AG09319 (cell line): ENCODE measurements at places on chromosomes 13 and 19.

- no peak for DNase-seq
Observed at GRCh38 chr13:35225582-35225981, 250.9 kb downstream of the MAB21L1 start.

GRCh38 chr19:14050512-14050911 is 11.4 kb downstream of the PALM3 start:
- DNase-seq, result no peak

GRCh38 chr19:31356587-31357314 is 7.5 kb upstream of the TSHZ3 start:
- no peak for DNase-seq

GRCh38 chr13:52104624-52105023 is 24.2 kb downstream of the NEK5 start:
- DNase-seq, result no peak

DNA sequence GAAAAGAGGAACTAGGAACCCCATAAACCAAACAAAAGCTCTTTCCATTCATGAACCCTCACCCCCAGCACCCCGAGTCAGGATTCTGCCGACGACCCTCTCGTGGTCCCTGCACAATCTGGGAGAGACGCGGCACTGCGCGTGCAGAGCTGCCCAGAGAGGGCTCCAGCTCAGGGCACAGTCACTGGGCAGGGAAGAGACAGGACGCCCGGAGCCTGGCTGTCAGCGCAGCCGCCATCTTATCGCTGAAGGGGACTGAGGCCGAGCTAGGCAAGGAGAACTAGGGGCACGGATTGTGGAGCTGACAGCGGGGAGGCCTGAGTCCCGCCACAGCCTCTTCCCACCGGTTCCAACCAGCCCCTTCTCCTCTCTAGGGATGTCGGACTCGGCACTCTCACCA is 349 bp downstream of the ZNF98 start:
- no peak for DNase-seq

DNA sequence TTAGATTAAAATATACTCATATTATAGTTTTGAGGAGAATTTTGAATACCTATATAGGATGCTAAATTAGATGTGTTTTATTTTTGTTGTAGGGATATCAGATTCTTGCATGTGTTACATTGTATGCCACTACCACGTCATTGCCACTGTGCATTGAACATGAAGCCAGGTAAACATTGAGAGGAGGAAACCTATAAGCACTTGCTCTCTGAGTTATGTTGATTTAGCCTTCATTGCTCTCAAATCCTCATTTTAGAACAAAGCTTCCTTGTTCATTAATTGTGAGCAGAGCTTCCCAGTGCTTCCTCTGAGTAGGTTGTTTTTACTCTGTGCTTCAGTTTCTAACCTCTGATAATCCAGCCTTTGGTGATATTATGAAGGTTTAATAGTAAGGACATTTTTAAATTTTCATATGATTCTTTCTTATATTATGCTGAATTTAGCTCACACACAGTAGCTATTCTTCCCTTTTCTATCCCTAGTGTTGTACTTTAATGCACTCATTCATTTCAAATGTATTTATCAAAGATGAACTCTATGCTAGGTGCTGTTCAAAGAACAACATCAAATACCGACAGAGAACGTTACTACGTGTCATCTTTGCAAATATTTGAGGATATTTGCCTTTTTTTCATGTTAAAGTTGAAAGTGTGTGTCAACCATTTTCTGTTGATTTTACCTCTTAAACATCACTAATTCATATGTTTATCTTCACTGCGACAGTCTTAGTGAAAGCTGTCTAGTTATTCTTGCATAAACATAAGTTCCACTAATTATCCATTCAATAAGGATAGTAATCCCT is 1448.0 kb upstream of the MIR17HG start:
- DNase-seq, result no peak

- no peak for DNase-seq
Observed at GRCh38 chr19:56894626-56895025, 54.1 kb upstream of the PEG3 start.

DNA sequence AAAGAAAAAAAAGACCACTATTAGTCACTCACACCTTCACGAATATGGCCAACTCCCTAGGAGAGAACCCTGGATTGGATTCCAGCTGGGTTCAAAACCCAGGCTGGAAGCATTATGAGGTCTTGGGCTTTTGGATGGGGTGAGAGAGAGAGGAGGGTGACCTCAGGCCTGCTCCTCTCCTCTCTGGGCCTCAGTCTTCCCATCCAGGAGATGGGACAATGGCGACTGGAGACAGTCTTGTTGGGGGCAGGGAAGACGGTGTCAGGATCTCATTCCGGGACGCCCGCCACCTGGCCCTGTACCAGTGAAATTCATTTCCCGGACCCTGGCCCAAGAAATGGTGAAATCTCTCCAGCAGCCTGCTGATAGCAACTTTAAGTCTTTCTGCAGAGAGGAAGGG is 26.3 kb downstream of the TINCR start:
- no peak for DNase-seq

DNA sequence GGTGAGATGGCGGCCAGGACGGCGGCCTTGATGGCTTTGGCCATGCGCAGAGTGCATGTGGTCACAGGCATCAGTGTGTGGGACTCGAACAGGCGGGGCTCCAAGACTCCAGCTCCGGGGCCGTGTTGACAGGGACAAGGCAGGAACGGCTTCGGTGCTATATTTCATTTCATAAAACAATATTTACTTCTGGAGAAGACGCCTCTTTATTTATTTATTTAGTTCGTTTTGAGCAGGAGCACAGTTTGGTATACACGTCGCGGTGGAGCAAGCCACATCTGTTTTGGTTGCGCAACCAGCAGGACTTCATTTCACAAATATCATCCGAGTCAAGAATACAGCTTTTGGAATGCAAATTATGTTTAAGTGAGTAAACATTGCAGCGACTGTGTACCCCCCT is 166.7 kb upstream of the TSHZ3 start:
- no peak for DNase-seq

DNA sequence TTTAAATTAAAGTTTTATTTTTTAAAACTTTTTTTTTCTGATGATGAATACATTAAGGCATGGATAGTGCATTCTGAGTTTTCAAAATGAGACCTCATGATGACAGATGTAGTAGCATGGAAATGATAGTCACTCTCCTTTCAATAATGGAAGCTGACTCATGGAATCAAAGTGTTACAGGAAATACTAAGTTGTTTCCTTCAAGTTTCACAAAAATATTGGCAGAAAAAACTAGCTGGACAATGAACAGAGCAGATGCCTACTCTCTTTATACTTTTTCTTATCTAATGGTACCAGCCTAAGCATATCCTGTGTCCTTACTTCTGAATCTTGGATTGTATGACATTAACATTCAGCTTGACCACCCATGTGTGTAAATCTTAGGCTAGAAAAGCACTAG is 1337.3 kb downstream of the PCDH9 start:
- DNase-seq, result no peak

DNA sequence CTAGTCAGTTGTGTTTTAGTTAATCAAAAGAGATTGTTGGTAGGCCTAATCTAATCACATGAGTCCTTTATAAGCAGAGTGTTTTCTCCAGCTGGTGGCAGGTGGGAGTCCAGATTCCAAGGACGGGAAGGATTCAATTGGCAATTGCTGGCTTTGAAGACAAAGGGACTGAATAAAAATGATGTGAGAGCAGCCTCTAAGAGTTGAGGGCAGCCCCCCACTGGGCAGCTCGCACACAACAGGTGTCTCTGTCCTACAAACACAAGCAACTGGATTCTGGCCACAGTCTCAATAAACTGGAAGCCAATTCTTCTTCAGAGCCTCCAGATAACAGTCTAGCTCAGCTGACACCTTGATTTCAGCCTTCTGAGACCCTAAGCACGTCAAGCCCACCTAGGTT is 915.2 kb downstream of the PCDH9 start:
- no peak for DNase-seq

DNA sequence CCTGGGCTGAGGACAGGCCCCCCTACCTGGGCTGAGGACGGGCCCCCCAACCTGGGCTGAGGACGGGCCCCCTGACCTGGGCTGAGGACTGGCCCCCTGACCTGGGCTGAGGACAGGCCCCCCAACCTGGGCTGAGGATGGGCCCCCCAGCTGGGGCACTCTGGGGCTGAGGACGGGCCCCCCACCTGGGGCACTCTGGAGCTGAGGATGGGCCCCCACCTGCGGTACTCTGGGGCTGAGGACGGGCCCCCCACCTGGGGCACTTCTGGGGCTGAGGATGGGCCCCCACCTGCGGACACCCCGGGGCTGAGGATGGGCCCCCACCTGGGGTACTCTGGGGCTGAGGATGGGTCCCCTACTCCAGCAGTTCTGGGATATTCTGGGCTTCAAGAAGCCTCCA is 65.5 kb downstream of the RASA3 start:
- no peak for DNase-seq

DNA sequence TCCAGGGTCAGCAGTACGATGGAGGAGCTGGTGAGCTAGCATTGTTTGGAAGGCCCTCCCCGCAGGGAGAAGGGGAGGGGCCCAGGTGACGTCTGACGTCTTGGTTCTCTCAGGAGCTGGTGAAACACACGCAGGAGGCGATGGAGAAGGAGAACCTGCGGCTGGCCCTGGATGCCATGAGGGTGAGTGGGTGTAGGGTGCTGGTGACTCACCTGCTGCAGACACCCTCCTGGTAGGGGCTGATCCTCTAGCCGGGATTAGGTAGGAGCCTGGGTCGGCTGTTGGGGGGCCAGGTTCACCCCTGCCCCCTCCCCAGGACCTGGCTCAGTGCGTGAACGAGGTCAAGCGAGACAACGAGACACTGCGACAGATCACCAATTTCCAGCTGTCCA is 55.8 kb downstream of the VAV1 start:
- no peak for DNase-seq

DNA sequence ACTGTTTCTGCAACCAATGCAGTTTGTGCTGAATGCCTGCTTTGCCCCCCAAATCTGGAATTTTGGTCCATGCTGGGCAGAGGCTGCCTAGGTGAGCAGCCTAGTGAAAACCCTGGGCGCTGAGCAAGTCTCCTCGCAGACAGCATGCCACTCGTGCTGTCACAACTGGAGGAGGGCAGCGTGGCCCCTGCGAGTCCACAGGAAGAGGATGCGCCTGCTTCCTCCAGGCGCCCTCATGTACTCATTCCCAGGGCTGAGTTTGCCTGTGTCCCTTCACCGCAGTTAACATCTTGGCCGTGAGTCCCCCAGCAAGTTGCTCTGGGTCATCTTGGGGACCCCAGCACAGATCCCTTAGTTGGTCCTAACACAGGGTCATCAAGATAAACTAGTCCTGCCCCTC is 26.2 kb upstream of the TMEM160 start:
- no peak for DNase-seq

GRCh38 chr13:46495651-46496050 is 57.3 kb upstream of the LRCH1 start:
- DNase-seq, result no peak

GRCh38 chr19:55681131-55682092 is 6.4 kb downstream of the EPN1 start:
- no peak for DNase-seq

DNA sequence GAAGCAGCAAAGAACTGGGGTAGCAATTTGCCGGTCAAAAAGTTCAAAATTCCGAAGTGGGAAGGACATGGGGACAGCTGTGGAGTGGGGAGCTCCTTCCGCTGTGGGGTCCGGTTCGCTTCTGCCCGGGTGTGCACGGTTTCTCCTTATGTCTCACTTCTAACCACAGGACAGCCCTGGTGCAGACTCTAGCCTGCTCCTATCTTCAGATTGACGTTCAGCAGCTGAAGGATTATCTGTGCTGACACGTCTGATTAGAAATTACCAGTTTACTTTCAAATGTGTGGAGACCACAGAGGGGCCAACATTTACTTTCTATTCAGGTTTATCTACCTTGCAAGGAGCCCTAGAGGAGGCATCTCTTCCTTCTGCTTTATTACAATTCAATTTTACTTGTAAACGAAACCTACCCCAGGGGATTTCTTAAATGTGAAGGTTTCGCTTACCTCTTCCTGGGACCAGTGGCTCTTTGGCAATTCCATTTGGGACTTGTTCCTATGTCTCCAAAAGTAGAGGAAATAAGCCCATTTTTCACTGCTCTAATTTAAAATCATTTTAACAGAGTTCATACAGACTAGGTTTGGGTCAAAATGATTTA is 27.3 kb downstream of the LHFPL6 start:
- DNase-seq, result no peak

- DNase-seq, result no peak
Observed at GRCh38 chr13:88717946-88718345, 1046.8 kb downstream of the SLITRK5 start.

DNA sequence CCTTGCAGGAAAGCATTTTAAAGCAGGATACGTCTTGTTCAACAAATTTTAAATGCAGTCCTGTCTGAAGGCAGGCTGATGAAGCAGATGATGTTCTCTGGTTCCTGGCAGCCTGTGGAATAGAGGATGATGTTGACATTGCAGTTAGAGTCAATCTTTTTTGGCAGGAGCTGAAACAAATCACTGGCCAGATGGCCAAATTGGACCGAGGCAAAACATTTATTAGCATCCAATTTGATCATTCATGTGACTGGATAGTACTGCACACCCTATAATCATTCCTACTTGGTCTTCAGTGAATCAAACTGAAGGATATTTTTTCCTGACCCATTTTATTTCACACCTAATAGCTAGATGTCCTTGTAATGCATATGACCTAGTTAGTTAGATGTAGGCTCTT is 172.2 kb upstream of the SLC10A2 start:
- DNase-seq, result no peak

- DNase-seq, result no peak
Observed at GRCh38 chr13:22880741-22881720, 299.7 kb upstream of the SGCG start.

- DNase-seq, result no peak
Observed at GRCh38 chr19:42422901-42423461, 4.2 kb downstream of the LIPE start.

GRCh38 chr19:7858109-7858770 is 15.9 kb downstream of the PRR36 start:
- DNase-seq, result no peak

DNA sequence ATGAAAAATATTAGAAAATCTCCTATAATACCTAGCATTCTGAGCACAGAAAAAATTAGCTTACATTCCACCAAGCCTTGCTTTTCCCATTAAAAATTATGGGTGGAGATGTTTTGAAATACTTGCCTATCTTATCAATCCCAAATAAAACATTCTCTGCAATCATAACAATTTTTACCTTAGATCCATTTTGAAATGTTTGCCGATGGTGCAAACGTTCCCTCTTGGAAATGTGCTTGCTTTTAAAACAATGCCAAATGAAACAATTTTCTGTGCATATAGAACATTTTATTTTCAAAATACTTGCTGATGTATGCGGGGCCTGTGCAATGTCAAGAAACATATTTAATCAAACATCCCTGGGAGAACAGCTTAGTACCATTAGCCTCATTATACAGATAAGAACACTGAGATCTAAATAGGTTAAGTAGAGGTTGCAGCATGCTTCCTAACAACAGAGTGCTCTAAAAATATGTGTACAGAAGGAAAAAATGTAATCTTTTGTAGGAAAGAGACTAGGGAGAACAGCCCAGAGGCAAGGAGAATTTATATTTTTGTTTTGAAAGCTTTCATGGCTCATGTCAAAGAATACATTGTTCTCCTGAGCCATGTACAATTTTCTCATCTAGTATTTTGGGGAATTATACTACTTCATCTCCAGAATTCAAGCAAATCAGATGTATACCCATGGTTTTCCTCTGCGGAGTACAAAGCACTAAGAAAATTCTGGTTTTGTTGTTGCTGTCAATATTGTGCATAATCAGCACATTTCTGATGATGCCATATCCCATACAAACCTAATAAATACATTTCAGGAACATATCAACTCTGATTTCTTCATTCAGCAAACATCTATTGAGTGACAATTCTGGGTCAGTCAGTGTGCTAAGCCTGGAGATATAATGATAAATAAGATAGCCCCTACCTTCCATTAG is 25.9 kb upstream of the FNDC3A start:
- DNase-seq, result no peak

- no peak for DNase-seq
Observed at GRCh38 chr19:28596561-28597071, 616.3 kb downstream of the UQCRFS1 start.
